ENCODE measurements at places on chromosomes 5 and 9.

GRCh38 chr9:10785255-10785654 lies 172.5 kb upstream of the PTPRD start:
- DNase-seq = peak; percentile 22

GRCh38 chr5:58958701-58959100 lies 375.8 kb downstream of the RAB3C start:
- no peak for DNase-seq

- DNase-seq = no peak
Observed at GRCh38 chr5:94759961-94760360, 141.5 kb downstream of the SLF1 start.

DNA sequence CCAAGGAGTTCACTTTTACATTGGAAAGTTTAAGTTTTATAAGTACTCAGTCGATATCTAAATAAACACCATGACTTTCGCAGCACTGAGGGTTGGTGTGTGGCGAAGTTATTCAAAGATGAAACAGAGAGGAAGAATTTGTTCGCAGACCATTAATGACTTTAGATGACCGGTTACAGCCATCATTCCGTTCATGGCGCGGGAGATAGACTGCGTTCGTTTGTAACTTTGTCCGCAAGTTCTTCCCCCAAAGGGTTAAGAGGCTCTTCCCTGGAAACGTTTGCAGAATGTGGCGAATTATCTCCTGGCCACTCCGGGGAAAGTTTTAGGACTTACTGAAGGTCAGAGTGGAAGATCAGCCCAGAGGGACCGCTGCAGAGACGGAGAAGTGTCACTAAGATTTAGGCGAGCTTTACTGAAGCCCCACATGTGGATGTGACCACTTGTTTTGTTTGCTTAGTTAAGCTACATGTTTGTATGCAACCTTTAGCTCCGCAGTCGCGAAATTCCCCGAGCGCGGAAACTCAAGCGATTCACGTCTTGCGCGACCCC lies 2.2 kb upstream of the FOXD1 start:
- no peak for DNase-seq

DNA sequence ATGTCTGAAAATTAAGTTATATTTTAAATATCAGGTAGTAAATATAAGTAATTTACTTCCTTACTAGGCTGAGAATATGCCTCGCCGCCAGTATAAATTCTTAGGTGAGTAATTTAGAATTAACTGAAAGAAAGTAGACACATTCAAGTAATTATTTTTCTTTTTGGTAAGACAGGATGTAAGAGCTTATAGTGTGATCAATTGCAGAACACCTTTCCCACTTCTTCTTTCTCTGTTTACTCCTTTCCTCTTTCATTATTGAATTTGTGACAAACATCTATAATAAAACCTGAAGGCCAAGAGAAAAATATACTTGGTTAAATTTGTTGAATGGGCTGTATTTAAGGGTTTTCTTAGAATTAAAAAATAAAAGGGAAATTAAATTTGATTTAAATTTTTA lies 195.1 kb upstream of the CDKN2B start:
- no peak for DNase-seq

Data from NCI-H1105 treated with DMSO at 0.1 percent for 48 hours (cell line).